ENCODE measurements at places on chromosomes 5 and 9.

- no peak for DNase-seq
These were observed 258.7 kb downstream of the TRIM32 start for GRCh38 chr9:116945817-116946216.

DNA sequence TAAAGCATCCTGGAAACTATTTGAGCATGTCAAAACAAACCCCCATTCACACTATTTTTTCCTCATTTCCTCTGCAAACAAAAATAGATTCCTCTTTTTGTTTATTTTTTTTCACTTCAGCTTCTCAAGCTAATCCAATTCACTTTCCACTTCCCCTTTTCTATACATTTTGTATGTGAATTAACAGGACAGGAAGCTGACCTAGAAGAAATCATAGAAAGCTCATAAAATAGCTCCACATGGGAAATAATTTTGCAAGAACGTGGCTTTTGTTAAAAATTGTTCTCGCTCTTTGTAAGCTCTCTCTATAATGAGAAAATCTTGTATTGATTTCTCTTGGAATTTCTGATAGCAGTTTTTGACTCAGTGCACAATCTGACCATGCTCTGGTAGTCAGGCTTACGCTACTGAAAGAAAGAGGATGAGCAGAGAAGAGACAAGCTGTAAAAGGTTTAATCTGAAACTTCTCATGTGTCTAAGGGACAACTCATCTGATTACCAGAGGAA lies 215.8 kb downstream of the ADAMTS12 start:
- DNase-seq = no peak

DNA sequence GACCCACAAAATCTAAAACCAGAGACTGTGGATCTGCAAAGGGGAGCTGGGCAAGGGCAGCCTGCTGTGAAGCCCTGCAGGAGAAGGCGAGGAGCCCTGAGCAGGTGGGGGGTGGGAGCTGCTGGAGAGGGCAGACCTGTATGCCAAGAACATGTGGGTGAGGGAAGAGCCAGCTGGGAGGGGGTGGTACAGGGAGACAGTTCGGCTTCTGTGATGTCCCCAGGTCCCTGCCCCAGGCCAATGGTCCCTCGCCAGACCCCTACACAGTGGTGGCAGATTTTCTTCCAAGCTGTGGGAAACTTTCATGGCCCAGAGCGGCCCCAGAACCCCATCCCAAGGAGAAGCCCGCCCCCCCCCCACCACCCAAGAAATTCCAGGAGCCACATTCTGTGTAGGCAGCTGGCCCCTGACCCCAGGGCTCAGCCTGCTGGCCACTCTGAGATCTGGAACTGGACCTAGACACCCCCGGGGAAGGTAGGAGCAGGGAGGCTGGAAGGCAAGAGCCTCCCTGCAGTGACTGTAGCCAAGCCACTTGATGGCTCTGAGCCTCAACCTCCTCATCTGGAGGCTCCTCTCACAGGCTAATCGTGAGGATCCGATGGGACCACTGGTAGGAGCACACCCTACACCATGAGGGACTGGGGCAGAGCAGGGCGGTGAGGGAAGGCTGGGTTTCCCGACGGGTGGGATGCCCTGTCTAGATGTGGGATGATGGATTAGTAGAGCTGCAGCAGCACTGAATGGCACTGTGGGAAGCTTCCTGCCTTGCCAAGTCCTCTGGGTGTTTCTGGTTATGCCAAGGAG lies 22.6 kb upstream of the CSF1R start:
- DNase-seq = no peak

- no peak for DNase-seq
These were observed 80.7 kb downstream of the PRRT1B start for GRCh38 chr9:131625790-131626670.

GRCh38 chr5:14824499-14824898 lies 47.1 kb downstream of the ANKH start:
- no peak for DNase-seq

DNA sequence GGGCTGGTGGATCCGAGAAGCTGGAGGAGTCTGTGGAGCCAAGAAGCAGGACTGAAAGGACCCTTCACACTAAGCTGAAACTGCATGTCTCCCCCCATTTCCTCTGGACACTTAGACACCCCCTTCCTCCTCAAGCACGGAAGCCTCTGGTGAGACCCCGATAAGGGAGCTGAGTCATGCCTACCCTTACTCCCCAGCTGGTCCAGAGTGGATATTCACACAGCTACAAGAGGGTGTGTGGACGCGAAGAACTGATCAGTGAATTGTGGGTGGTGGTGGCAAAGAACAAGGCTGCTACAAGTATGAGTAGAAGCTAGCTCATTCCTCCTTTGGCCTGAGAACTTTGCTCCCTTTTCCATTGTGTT lies 4.3 kb downstream of the TLN1 start:
- peak; percentile 27 for DNase-seq

GRCh38 chr9:137493364-137494103 lies 34.4 kb upstream of the NSMF start:
- no peak for DNase-seq

DNA sequence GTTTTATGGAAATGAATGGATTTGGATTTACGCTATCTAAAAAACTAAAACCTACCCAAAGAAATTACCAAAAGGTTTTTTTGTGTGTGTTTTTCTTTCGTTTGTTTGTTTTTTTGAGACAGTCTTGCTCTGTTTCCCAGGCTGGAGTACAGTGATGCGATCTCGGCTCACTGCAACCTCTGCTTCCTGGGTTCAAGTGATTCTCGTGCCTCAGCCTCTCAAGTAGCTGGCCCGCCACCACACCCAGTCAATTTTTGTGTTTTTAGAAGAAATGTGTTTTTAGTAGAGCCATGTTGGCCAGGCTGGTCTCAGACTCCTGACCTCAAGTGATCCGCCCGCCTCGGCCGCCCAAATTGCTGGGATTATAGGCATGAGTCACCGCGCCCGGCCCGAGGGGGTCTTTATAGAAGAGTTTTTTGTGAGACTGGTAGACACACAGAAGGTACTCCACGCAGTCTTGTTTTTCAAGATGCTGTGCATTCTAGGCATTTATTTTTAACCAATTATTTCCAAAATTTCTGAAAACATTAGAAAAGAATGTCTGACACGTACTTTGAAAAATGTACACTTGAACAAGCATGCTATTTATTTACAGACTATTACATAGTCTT lies 75.7 kb downstream of the NR6A1 start:
- peak; percentile 58 for DNase-seq

DNA sequence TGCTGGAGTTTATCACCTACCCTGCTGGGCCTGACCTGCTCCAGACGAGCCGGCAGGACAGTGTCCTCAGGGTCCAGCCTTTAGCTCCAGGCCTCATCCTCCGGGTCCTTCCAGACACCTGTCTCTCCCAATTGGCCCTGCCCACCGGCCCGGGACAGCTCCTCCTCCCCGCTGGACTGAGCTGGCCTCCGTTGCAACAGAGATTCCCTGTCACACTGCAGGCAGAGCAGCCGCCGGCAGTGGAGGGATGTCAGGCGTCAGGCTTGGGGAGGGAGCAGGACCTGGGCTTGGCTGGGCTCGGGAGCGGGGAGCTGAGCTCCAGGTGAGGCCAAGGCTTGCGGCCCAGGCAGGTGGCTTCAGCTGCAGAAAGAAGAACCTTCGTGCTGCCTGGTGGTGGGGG lies 1.7 kb downstream of the KCNT1 start:
- no peak for DNase-seq

DNA sequence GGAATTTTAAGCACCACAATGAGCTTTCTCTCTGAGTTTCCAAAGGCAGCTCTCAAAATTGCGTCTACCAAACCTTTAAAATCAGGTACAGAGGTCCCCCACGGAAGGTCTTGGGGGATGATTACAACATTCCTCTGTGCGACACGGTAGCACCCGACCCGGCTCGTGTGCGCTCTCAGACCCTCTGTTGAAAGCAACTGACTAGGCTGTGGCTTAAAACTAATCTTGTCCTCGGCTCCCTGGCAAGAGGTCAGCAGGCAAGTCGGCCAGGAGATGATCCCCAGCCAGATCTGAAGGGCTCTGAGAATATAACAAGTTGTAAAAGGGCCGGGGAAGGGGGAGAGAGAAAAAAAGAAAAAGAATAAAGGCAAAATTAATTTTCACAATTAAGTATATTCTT lies 92.6 kb upstream of the LMX1B start:
- DNase-seq = no peak

- no peak for DNase-seq
These were observed 146.8 kb downstream of the MUSK start for GRCh38 chr9:110815361-110815760.

Measured in NCI-H226 (cell line).